ENCODE measurements at places on chromosomes 3 and 15.

- no peak for DNase-seq
These were observed 25.6 kb downstream of the STIMATE start for GRCh38 chr3:52871761-52872160.

DNA sequence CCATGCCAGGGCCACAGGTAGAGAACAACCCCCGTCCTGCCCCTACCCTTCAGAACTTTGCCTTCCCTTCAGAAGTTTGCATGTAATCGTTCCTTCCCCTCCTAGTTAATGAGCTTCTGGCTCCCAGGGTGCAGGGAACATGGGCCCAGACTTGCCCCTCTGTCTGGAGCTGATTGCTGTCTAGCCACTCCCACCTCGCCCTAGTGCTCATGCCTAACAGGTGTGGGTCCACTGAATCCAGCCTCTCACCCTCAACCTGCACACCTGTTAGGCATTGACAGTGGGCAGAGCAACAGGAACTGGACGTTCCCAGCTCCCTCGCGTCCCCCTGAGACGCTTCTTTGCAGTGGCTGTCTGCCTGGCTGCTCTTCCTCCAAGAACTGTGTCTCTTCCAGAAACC lies 40.3 kb downstream of the WNT5A start:
- no peak for DNase-seq

- DNase-seq, result no peak
These were observed 38.5 kb downstream of the PTPN23 start for GRCh38 chr3:47419083-47420043.

DNA sequence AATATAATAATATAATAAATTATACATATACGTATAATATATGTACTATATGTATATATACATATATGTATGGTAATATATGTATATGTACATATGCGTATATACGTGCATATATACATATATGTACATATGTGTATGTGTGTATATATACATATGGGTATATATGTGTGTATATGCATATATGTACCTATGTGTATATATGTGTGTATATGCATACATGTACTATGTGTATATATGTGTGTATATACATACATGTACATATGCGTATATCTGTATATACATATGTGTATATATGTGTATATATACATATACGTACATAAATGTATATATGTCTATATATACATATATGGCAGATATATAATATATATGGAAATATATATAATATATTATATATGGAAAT lies 74.8 kb upstream of the ST3GAL6 start:
- no peak for DNase-seq

- DNase-seq, result no peak
These were observed 9.8 kb downstream of the DPH3 start for GRCh38 chr3:16254916-16255315.

GRCh38 chr15:95987886-95988573 lies 342.5 kb upstream of the NR2F2 start:
- DNase-seq, result no peak

- no peak for DNase-seq
These were observed 3.7 kb downstream of the DUOX1 start for GRCh38 chr15:45133561-45133920.

GRCh38 chr15:62362608-62363007 lies 197.5 kb upstream of the C2CD4B start:
- no peak for DNase-seq

DNA sequence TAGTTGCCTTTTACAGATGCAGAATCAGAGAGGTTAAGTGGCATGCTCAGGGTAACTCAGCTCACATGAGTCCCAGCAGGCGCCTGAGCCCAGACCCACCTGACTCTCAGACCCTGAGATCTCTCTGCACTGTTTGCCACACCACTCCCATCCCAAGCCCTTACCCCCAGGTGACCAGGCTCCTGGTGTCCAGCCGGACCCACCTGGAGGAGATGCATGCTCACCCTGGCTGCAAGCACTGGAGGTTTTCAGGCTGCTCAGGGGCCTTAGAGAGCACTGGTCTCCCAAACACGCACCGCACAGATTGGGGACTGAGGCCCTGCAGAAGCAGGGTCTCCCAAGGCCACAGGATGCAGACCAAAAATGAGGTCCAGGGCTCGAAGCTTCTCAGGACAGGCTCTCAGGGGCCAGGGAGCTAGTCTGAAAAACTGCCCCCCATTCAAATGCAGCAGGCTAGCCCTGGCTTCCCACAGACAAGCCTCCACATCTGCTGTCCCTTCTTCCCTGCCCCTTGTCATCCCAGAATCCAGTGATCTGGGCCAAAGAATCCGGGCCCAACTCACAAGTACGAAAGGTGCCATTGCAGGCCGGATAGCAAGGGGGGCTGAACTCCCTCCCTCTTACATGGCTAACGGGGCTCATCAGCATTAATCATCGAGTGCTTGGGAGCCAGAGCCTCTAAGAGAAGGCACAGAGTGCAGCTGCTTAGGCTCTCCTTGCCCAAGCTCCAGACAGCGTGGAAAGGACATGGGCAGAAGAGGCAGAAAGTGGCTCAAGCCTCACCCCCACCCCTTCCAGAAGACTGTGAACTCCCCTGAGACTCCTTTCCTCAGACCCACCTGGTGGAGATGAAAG lies 90.2 kb upstream of the PRR20G start:
- DNase-seq, result no peak

DNA sequence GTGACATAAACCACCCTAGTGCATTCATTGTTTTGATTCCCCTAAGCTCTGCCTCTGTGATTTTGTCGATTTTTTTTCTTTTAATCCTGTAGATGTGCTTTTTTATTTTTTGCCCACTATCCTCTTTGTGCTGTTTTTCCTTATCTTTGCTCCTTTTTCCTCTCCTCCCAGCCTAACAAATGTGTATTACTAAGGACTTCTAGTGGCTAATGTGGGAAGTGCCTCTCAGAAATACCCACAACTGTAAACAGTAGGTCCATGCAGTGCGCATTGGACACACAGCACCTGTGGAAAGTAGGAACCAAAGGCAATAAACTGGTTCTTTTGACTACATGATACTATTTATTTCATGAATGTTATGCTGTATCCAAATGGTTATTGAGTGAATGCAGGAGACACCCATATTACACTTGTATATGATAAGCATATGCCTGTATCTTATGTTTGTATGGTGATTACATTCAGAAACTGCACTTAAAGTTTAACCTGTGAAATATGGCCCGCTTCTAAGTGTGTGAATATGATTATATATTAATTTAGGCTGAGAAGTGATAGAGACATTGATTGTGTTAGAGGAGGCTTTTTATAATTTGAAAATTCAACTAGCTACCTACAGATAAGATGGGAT lies 147.8 kb downstream of the PLCL2 start:
- DNase-seq, result no peak

DNA sequence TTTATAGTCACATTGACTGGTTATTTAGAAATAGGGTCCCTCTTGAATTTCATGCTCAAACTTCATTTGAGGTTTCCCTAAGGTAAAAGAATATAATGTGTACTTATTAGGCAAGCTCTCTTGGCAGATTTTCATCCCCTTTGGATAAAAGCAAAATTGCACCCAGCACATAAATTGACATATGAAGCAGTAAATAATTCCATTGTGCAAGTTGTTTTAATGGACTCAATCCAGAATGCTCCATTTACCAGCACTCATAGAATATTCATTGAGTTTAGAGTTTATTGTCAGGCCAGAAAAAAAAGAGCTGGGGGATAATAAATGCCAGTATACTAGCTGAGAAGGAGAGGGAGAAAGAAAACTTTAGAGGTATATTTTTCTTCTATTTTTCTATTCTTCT lies 136.8 kb downstream of the TPRG1 start:
- DNase-seq, result no peak

DNA sequence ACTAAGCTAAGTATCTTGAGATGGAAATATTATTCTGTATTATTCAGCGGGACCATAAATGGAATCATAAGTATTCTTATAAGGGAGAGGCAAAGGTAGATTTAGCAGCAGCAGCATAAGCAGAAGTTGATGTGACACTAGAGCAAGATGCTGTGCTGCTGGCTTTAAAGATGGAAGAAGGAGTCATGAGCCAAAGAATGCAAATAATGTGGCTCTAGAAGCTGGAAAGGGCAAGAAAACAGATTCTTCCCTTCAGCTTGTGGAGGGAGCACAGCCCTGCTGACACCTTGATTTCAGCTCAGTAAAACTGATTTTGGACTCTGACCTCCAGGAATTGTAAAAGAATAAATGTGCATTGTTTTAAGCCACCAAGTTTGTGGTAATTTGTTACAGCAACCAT lies 144.2 kb upstream of the ANKRD28 start:
- no peak for DNase-seq

DNA sequence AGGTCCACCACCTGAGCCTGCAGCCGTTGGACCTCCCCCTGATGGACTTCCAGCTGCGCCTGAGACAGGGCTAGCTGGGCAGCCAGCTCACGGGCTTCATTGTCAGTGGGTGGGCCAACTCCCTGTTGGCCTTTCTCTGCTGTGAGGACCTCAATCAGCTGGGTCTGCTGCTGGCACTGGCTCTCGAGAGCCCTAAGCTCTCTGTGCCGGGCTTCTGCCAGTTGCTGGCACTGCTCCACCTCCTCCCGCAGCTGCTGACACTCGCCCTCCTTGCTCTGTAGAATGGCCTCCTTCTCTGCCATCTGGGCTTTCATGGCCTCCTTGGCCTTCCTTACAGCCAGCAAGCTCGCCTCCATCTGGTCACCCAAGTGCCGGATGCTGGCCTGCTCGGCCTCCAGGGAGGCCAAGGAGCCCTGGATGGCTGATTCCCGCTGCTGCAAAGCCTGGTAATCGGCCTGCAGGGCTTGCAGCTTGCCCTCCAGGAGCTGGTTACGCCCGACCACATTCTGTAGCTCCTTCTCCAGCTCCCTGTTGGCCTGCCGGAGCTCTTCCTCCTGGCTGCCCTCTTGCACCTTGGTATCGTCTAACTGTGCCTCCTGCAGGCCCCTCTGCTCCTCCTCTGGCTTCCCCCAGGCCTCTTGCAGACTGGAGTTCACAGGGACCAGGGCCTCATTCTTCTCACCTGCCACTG lies 23.8 kb downstream of the CXCR6 start:
- DNase-seq, result no peak

- no peak for DNase-seq
These were observed 53.0 kb downstream of the EFHB start for GRCh38 chr3:19881036-19881435.

DNA sequence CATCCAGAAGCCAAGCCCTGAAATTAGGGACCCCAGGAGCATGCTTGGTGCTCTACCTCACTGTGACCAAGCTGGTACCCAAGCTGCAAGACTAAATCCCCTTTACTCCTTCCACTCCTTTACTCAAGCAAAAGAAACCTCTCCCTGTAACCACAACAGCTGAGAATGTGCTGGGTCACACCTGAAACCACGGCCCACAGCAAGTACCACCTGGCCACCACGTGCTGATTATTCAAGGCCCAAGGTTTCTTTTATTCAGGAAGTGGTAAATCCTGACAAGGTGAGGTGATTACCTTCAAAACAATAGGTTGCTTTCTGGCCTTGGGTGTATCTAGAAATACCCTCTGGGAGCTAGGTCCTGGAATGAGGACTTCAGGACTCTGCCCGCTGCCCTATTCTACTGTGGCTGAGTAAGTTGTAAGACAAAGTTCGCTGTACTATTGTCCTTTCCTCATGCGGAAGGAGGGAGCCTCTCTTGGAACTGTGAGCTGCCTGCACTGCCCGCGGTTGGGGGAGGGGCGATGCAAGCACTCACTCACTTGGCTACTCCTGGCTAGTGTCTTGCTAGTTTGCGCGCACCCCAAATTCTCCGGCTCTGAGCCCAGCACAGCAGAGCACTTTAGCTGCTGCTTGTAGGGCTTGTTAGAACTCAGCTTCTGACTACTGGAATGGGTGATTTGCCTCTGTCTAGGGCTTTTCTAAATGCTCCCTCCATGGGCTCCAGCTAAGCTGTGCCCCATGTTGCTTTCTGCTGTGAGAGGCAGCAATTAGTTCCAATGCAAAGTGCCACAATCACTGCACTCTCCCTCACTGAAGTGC lies 487.1 kb upstream of the CNTN3 start:
- DNase-seq, result no peak

DNA sequence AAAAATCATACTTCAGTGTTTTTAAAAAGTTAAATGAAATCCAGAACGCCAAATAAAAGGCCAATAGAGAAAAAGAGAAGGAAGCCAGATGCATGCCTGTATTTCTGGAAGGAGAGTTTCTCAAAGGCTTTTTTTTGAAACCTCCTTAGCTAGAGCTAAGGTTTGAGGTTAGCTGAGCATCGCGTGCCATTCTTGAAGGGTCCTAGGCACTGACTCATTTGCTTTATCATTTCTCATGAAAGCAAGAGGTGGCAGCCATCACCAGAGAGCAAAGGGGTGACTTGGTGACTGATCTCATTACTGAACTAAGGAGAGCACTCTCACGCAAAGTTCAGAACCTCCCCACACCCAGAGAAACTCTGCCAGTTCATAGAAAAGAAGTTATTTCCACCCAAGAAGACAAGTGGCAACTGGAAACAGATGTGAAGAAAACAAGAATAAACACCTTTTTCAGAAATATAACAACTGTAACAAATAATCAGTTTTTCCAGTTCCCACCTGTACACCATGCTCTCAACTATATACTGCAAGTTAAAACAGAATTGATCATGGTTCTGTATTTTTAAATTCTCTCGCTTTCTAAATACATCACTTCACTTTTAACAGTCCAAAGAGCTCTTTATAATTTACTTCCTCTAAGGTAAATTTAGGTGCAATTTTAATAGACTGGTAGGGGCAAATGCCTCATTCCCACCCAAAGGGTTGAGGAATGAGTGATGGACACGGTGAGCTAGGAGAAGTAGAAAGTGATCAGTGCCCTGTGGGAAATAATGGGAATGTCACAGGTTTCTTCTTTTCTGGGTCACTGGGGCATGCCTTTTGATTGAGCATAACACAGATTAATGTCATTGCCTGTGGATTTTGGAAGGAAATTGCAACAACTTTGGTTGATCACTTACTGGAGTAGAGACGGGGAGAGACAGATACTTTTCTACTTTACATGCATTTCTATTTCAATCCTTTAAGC lies 24.7 kb downstream of the GPR15 start:
- no peak for DNase-seq
